NCI-H2081 (cell line): ENCODE measurements at places on chromosomes 2 and 18.

DNA sequence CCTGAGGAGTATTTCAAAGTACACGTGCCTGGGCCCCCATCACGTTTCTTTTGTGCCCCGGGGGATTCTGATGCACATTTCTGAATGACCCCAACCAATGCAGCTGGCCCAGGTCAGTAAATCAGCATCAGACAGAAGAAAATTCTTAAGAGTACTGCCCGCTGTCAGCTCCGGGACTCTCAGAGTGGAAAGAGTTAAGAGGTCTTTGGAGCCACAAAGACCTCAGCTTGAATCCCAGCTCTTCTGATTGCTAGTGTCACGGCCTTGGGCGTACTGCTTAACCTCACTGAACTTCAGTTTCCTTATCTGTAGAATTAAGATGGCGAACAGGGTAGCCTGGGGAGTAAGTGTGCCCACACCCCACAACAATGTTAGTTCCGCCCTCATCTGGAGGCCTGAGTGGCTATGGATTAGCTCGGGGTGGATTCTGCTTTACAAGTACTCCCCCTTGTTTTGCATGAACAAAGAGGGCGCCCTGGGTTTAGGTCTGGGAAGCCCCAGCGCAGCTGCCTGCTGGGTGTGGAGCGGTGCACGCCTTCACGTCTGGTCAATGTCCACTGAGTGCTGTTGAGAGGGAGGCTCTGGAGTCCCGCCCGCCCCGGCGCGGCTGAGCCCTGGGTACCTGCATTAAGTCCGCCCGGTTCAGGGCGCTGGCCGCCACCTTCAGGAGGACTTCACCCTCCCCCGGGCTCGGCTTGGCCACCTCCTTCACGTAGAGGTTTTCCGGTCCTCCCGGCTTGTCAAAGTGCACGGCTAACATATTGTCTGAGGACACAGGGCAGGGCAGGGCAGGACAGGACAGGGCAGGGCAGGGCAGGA lies 858 bp downstream of the TP53I3 start:
- DNase-seq = peak; percentile 80

DNA sequence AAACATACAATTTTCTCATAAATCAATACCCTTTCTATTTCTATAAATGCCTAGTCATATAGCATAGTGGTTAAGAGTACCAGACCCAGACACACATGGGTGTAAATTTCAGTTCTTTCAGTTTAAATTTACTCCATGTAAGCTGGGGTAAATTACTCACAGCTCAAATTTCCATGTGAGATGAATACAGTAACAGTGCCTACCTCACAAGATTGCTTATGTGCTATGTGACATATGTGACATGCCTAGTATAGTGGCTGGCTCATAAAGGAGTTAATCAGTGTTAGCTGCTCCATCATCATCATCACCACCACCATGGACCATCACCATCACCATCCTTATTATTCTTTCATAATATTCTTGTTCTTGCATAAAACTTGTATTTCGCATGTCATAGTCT lies 61.6 kb upstream of the CD302 start:
- no peak for DNase-seq

DNA sequence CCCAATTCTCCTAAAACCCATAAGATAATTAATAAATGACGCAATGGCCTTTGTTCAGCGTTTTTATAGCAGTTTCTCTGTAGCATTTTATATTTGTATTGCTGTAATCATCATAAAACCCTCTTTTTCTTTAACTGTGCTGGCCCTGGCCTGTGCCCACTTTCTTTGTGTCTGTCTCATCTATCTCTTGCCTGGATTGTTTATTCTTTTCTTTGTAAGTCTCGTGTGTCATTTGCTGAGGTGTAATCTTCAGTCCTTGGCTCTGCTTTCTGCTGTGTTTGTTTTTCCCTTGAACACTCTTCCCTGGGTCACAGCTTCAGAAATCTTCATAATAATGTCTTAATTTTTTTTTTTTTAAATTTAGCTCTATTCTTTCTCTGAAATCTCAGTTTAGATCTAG lies 525.8 kb upstream of the LINC00305 start:
- DNase-seq = no peak

DNA sequence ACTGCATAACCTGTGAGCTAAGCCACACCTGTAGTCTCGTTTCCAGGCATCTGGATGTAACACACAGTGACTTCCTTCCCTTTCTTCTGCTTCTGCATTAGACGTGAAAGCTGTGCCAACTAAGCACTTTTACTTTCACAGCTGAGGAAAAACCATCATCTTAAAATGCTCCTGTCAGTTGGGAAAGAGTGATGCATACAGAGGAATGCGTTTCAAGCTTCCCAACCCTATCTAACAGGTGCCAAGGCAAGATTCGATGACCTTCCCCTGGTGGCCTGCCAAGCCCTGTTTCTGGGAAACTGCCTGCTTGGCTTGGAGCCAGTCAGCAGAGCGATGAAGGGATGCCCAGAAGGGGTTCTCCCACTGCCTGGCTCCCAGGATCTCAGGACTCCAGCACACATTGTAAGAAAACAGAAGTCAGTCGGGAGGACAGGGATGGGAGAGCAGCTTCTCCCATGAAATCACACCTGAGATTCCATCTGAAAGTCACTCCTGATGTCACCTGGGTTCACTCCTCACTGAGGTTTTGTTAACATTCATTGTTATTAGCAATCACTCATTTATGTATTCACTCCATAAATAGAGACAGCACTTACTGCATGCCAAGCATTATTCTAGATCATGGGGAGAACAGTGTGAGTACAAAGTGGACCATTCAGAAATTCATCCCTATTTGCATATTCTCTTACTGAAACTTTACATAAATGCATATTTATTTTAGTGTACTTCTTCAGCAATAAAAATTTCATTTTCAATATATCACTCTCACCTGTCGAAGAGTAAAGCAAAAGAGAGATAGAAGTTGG lies 64.1 kb downstream of the DTNA start:
- DNase-seq = peak; percentile 17

DNA sequence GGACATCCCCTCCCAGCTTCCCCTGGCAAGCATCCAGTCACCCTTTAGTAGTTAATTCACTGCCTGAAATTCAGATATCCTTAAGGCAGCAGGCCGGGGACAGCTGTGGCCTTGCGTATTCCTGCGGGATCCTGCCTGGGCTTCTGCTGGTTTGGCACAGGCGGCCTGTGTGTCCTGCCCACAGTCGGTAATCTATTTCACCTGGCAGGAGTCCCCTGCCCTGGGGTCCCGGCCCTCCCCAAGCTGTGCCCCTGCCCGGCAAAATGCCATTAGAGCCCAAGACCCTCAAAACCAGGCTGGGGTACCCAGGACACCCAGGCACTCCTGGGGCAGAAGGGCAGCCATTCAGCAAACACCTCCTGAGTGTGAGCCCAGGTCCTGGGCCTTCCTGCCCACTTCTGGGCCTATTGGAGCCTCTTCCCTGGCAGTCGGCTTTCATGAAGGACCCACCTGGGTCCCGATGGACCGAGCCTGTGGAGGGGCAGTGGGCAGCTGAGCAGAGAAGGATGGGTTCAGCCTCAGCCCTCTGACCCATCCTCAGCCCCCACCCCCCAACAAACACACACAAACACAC lies 11.6 kb downstream of the CROCC2 start:
- no peak for DNase-seq

- DNase-seq = peak; percentile 45
Observed at GRCh38 chr2:3287896-3288295, 89.7 kb downstream of the EIPR1 start.

- no peak for DNase-seq
Observed at GRCh38 chr2:172230332-172230888, 127.7 kb upstream of the DLX2 start.

DNA sequence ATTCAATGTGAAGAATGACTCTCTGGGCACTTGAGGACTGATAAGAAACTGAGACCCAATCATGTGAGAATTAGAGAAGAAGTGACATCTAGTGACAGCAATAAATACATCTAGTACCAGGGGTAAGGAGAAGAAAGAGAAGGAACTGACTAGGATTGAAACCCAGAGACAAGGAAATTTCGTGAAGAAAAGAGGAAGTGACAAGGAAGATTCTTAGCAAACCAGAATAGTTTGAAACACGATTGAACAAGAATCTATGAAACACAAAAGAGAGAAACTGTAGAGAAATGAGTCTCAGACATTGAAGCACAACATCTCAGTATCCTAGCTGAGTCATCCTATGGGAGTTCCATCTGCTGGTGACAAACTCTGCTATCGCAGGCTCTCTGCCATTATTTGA lies 571.9 kb upstream of the PKDCC start:
- no peak for DNase-seq

DNA sequence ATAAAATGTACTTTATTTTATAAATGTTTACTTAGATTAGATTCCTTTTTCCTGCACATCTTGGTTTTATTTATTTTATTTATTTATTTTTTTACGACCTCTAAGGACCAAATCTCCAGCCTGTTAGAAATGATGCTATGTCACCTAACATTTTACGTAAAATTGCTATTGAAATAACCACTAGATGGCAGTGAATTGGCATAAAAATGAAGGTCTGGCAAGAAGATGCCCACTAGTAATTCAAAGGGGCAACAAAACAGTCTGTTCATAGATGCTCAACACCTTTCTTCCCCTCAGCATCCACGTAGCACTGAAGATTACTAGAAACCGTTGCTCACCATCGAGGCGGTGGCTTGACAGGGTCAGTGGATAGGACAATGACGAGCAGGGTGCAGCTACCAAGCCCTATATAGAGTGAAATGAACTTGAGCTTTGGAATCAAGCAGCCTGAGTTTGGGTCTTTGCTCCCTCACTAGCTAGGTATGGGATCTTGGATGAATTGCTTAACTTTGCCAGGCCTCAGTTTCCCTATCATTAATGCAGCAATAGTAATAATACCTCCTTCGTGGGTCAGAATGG lies 128.7 kb upstream of the L3MBTL4 start:
- peak; percentile 21 for DNase-seq

GRCh38 chr2:234038076-234038802 lies 12.3 kb upstream of the SPP2 start:
- DNase-seq = no peak

- DNase-seq = no peak
Observed at GRCh38 chr2:95314964-95315611, 17.9 kb downstream of the KCNIP3 start.

DNA sequence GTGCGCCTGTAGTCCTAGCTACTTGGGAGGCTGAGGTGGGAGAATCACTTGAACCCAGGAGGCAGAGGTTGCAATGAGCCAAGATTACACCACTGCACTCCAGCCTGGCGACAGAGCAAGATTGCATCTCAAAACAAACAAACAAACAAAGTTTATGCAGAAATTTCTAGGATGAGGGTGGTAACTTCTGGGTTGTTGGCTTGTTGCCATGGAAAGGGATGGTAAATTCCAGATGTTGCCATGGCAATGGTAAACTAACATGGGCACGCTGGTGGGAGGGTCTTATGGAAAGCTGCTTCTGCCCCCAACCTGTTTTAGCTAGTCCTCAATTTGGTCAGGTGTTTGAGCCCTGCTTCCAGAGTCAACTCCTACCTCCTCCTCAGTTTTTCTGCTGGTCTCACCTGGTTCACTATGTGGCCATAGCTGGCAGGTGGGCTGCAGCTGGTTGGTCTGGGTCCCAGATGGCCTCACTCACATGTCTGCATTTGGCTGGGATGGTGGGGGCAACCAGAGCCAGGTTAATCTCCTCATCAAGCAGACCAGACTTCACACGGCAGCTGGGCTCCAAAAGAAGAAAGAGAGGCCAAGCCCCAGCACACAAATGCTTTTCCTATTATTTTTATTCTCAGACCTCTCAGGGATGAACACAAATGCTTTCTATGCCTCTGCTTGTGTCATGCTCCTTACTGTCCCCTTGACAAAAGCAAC lies 26.6 kb upstream of the TEX44 start:
- DNase-seq = no peak

DNA sequence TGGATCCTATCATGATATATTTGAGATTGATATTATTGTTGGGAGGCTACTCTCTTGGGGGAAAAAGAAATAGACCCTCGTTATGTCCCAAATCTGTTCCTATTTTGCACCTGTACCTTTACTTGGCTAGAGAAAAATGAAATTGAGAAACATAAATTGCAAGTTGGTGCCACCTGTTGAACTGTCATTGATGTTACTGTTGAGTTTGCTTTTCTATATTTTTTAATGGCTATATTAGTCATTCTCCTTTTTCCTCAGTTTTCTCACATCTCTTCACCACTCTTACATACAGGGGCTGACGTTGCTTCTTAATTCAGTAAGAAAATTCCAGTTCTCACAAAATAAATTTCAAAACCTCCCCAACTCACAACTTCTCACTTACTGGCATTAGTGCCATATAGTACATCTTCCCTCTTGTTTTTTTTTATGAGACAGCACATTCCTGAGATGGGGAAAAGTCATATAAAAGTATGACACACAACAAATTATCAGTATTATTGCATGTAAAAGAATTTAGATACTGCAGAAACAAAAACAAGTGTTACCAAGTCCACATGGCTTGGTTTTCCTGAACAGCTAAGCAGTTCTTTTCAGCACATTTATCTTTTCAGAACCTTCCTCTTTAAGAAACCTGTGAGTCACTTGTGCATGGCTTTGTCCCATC lies 348.3 kb upstream of the DSEL start:
- DNase-seq = no peak

GRCh38 chr2:177467646-177468045 lies 75.1 kb downstream of the AGPS start:
- DNase-seq = no peak

- peak; percentile 26 for DNase-seq
Observed at GRCh38 chr2:61135510-61135909, 26.5 kb upstream of the C2orf74 start.

DNA sequence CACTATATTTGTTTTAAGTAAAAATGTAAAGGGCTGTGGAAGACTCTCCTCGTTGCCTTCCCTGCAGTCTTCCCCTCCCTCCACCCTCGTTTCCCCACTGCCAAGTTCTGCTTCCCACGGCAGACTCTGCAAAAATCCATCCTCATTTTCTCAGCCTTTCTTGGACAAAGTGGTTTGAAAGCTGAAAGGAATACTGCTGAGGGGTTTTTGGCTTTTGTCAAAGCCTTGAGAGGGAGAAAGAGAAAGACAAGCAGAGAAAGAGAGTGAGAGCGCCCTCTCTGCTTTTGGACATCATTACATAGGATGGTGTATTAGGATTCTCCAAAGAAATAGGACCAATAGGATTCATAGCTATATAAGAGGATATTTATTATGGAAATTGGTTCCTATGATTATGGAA lies 455.9 kb upstream of the SOX11 start:
- DNase-seq = no peak

DNA sequence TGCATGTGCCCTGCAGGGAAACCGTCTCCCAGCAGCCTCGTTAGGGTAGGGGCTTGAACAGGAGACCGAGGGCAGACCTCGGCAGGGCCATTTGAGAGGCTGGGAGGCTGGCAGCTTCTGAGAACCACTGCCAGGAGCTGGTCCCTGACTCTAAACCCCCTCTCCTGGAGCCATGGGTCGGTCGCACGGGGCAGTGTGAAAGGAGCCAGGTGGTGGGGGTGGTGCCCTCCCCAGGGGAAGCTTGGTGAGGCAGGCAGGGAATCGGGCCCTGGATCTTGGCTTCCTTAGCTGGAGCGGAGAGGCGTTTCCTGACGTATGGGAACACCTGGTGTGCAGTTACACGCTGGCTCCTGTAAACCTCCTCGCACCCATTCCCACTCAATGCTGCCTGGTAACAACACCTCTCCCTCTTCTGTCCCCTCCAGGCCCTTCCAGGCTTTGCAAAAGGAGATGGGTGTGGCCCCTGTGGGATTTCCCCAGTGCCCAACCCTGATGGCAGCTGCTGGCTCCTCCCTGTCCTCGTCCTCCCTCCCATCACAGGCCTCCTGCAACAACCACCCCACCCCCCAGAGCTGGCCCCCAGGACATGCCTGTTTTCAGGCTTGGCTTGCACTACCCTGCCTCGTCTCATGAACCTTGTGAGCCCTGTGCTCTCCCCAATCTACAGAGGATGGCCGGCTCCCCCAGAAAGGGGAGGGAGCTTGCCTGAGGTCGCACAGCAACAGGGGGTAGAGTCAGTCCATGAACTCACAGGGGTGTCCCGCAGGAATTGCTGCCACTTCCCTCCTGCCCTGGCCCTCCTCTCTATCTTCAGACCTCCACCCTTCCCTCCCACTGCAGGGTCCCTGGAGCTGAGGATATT lies 24.4 kb downstream of the ADRA2B start:
- peak; percentile 7 for DNase-seq
